ENCODE measurements at places on chromosomes 7 and 10.

DNA sequence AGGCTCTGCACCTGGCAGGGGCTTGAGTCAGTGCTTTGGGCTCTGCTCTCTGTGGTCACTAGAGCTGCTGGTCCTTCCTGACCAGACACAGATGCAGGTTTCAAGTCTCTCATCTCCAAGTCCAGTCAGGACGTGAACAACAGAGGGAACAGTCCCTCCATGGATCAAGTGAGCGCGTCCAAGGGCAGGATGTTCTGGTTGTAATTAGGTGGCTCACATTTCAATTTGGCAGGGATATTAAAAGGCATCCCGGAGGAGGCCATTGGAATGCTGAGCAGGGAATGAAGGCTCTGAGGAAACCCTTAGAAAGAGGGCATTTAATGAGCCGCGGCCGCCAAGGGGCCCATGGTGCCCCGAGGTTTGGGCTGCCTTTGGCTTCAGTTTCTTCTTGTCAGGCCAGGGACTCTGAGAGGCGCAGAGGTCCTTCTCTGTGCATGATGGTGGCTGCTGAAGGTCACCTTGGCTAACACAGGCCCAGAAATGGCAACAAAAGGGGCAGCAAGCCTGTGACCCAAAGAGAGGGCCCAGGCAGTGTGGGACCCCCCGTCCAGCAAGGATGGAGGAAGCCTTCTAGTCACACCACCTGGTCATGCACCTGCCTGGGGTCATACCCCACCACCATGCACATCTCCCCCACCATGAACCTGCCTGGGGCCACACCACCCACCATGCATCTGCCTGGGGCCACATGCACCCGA is 30.7 kb upstream of the INPP5A start:
- no peak for DNase-seq
- no peaks in the 10 kb centered on the region for H3K27me3 ChIP-seq
- H3K4me3 ChIP-seq: no peak overlapping the region
- H3K36me3 ChIP-seq: no peaks in the 10 kb centered on the region

DNA sequence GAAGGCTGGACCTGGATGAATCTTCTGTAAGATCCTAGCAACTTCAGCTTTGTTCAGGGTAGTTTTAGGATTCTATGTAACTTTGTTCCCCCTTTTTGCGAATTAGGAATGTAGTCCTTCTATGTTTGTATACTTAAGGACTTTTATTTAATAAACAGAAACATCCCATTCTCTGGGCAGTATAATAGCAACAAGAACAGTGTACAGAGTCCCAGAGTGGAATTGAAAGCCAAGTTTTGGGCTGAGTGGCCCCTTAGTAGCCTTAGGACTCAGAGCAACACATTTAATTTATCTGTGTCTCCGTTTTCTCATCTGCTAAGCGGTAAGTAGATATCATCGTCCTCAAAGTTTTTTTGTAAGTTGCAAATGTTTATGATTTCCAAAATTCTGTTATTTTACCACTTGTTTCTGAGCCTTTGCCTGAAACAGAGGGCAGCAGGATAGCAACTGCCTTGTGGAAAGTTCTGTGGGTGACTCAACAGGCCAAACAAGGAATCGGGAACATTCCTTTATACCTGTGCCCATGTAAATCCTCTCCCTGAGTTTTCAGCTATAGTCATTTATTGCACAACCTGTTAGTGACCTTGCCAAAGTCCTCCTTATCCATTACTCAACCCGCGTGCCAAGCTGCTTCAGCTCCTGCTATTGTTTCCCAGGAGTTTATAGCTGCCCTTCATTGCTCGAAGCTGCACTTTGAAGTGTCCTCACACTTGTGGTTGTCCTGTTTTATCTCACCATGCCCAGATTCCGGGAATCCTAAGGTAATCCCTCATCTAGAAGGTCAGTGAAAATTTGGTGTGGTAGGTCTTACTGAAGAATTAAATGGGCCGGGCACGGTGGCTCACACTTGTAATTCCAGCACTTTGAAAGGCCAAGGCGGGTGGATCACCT is 199.1 kb upstream of the AHR start:
- H3K27ac ChIP-seq: no peak overlapping the region
- H3K36me3 ChIP-seq: no peaks in the 10 kb centered on the region
- H3K4me3 ChIP-seq: no peak overlapping the region
- DNase-seq: no peak

GRCh38 chr7:155418941-155419755 is 38.8 kb upstream of the EN2 start:
- H3K27me3 ChIP-seq: no peaks in the 10 kb centered on the region
- H3K36me3 ChIP-seq: no peaks in the 10 kb centered on the region
- no peak overlapping the region for H3K27ac ChIP-seq
- no peak for DNase-seq
- no peaks in the 10 kb centered on the region for H3K4me1 ChIP-seq

- no peak overlapping the region for H3K27ac ChIP-seq
- no peak for DNase-seq
- H3K4me3 ChIP-seq: no peak overlapping the region
- H3K27me3 ChIP-seq: no peaks in the 10 kb centered on the region
Measured at GRCh38 chr7:71706597-71706975, 574.6 kb downstream of the GALNT17 start.

DNA sequence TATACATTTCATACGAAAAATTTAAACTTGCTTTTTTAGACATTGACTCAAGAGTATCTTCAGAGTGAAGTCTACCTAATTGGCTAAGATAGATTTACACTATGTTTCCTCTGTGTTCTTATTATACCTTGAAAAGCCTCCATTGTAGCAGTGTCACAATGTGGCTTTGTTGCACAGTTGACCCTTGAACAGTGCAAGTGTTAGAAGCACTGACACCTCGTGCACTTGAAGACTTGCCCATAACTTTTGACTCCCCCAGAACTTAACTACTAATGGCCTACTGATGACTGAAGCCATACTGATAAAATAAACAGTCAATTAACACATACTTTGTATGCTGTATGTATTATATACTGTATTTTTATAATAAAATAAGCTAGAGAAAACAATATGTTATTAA is 84.3 kb downstream of the CPED1 start:
- DNase-seq: no peak
- H3K4me1 ChIP-seq: no peaks in the 10 kb centered on the region

GRCh38 chr7:27188386-27189294 is 3.6 kb upstream of the HOXA11 start:
- H3K27ac ChIP-seq: no peak overlapping the region
- no peak overlapping the region for H3K4me3 ChIP-seq

GRCh38 chr7:125504848-125505247 is 575.2 kb upstream of the POT1 start:
- H3K27me3 ChIP-seq: no peaks in the 10 kb centered on the region
- H3K36me3 ChIP-seq: no peaks in the 10 kb centered on the region
- H3K27ac ChIP-seq: no peak overlapping the region
- H3K4me3 ChIP-seq: no peak overlapping the region

GRCh38 chr7:140276001-140276400 is 99.2 kb upstream of the KDM7A start:
- no peak overlapping the region for H3K4me3 ChIP-seq
- no peak overlapping the region for H3K27ac ChIP-seq
- H3K36me3 ChIP-seq: no peaks in the 10 kb centered on the region
- no peaks in the 10 kb centered on the region for H3K4me1 ChIP-seq
- H3K27me3 ChIP-seq: no peaks in the 10 kb centered on the region
- no peak for DNase-seq

- no peak for DNase-seq
- peaks cover 2% of the 10 kb centered on the region for H3K4me1 ChIP-seq
- H3K27ac ChIP-seq: no peak overlapping the region
- H3K27me3 ChIP-seq: peaks cover 9% of the 10 kb centered on the region
- H3K4me3 ChIP-seq: no peak overlapping the region
- no peaks in the 10 kb centered on the region for H3K36me3 ChIP-seq
Measured at GRCh38 chr10:79926037-79926436, 22.9 kb downstream of the SFTPD start.

GRCh38 chr10:110612087-110612486 is 32.0 kb upstream of the RBM20 start:
- H3K27ac ChIP-seq: no peak overlapping the region
- H3K4me3 ChIP-seq: no peak overlapping the region
- peaks cover 9% of the 10 kb centered on the region for H3K4me1 ChIP-seq
- no peaks in the 10 kb centered on the region for H3K36me3 ChIP-seq
- H3K27me3 ChIP-seq: no peaks in the 10 kb centered on the region

- H3K27ac ChIP-seq: no peak overlapping the region
- no peaks in the 10 kb centered on the region for H3K27me3 ChIP-seq
- no peaks in the 10 kb centered on the region for H3K4me1 ChIP-seq
- no peak overlapping the region for H3K4me3 ChIP-seq
Measured at GRCh38 chr10:91838199-91838598, 40.0 kb downstream of the TNKS2 start.

DNA sequence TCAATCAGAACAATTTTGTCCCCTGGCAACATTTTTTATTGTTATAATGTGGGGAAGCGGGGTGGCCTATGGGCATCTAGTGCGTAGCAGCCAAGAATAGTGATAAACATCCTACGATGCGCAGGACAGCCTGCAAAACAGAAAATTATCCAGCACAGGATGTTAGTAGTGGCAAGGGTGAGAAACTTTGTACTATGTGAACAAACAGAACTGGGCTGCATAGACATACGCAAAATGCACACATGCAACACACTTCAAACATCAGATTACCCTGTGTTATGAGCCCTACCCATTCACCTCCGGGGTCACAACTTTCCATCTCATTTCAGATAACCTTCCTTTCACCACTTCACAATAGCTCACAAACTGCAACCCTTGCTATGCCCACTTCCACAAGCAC is 3.1 kb downstream of the ZNF786 start:
- H3K27me3 ChIP-seq: no peaks in the 10 kb centered on the region
- H3K4me1 ChIP-seq: peaks cover 4% of the 10 kb centered on the region
- peaks cover 22% of the 10 kb centered on the region for H3K36me3 ChIP-seq

GRCh38 chr10:14407567-14407966 is 76.8 kb upstream of the FRMD4A start:
- H3K4me3 ChIP-seq: no peak overlapping the region
- H3K27me3 ChIP-seq: no peaks in the 10 kb centered on the region
- no peaks in the 10 kb centered on the region for H3K36me3 ChIP-seq
- DNase-seq: no peak
- no peak overlapping the region for H3K27ac ChIP-seq

GRCh38 chr7:135620980-135621850 is 41.1 kb upstream of the STMP1 start:
- H3K27ac ChIP-seq: no peak overlapping the region
- no peaks in the 10 kb centered on the region for H3K4me1 ChIP-seq
- no peak overlapping the region for H3K4me3 ChIP-seq
- DNase-seq: peak; percentile 1
- peaks cover 87% of the 10 kb centered on the region for H3K36me3 ChIP-seq

DNA sequence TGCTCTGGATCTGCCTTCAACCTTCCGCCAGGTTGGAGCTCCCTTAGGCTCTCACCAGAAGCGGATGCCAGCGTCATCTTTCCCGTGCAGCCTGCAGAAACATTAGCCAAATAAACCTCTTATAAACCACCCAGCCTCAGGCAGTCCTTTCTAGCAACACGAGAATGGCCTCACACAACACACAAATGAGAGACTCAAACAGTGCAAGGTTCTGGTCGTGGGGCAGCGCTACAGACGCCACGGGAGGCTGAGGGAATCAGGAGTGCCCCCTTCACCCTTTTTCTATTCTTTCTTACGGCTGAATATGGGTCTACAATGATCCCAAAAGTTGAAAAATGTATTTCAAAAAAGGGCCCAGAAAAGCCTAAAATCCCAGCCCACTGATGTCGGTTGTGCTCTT is 96.4 kb downstream of the FOXL3 start:
- no peak for DNase-seq
- no peaks in the 10 kb centered on the region for H3K4me1 ChIP-seq
- no peak overlapping the region for H3K27ac ChIP-seq
- H3K4me3 ChIP-seq: no peak overlapping the region
- no peaks in the 10 kb centered on the region for H3K36me3 ChIP-seq

GRCh38 chr10:105070952-105071351 is 429.9 kb downstream of the SORCS3 start:
- no peak overlapping the region for H3K27ac ChIP-seq
- no peaks in the 10 kb centered on the region for H3K36me3 ChIP-seq
- no peaks in the 10 kb centered on the region for H3K27me3 ChIP-seq
- H3K4me1 ChIP-seq: no peaks in the 10 kb centered on the region
- H3K4me3 ChIP-seq: no peak overlapping the region

DNA sequence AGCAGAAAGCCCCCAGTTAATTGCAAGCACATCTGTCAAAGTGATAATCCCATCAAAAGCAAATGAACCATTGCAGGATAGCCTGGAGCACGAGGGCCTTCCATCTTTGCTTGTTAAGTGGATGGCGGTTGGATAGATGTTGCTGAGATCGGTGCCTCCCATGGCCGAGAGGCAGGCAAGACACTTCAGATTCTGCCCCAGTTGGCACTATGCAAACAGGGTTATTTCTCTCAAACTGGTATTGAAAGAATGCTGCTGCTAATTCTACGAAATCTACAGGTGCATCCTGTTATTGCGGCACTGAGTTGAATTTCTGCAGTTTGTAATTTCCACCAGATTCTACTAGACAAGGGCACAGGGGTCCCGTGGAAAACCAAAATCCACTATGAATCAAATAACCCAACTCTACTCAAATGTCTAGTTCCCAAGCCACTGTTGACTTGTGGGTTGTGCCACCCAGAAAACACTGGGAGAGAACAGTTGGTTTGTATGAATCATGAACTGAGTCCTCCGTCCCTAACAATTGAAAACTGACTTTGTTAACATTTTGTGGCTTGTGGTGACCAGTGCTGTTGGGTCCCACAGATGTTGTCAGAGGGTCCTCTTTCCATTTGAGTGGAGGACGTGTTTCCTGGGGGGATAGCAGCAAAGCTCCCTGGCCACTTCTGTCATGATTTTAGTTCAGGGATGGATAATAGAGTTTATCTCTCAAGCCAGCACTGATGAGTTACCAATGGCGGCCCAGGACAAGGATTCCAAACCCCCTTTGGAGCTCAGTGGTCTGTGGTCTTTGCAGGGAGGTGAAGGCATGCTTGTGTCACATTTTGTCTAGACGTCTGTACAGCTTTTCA is 7.1 kb upstream of the IL2RA start:
- no peak for DNase-seq
- H3K36me3 ChIP-seq: no peaks in the 10 kb centered on the region
- no peak overlapping the region for H3K4me3 ChIP-seq
- H3K27ac ChIP-seq: no peak overlapping the region
- no peaks in the 10 kb centered on the region for H3K27me3 ChIP-seq
